Naive B cell (primary cell): ENCODE measurements at places on chromosomes 12 and 14. TPM values are rescaled to one million over a fixed set of nuclear protein-coding genes. Genes with fewer than 3 reads are reported as not detected.

Gene CLEC2B
- 52.8 TPM for polyA plus RNA-seq

Gene GLI1
- polyA plus RNA-seq, result 1.6 TPM

Gene FIGNL2
- polyA plus RNA-seq, result 0.06 TPM

DNA sequence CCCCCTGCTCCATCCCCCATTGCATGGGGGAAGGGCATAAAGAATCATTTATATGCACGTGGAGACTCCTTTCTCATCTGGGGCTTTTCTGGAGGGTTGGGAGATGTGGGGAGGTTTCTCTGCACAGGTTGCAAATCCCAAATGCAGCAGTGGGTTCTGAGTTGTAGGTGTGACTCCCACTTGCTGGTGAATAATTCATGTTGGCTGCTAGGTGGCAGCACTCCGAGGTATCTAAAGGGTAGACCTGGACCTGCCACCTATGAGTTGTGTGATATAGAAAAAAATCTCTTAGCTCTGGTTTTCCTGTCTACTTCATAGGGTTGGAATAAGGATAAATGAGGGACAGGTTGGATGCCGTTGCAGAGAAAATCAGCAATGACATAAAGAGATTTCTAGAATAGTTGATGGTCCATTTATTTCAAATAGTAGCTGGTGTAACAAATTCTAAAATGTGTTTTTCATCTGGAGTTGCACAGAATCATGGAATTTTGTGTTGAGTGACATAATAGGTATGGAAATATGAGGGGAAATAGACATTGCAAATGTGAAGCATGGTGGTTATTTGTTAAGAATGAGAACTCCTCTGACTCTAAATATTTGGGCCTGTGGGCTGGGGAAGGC lies 4.6 kb downstream of the MARCHF9 start:
- no peak for DNase-seq
- peaks cover 7% of the 10 kb centered on the region for H3K36me3 ChIP-seq
- peak overlapping the region; percentile 16 for H3K4me3 ChIP-seq
- peak overlapping the region; percentile 49 for H3K27ac ChIP-seq
- peaks cover 59% of the 10 kb centered on the region for H3K4me1 ChIP-seq

DNA sequence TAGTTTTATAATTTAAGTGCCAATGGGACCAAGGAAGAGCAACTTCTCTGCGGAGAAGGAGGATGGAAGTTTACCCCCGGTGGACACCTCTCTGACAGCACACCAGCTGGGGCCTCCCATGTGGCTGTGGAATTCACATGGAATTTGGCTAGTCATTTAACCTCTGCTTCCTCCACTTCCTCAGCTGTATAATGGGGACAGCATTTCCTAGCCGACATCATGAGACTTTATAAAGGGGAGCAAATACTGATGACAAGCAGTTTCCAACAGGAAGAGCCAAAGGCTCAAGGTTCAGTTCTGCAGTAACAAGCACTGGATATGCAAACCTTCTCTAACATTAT lies 7.5 kb downstream of the DUSP6 start:
- no peak for DNase-seq
- no peak overlapping the region for H3K4me3 ChIP-seq
- peak overlapping the region; percentile 58 for H3K27ac ChIP-seq
- H3K36me3 ChIP-seq, result no peaks in the 10 kb centered on the region

- H3K4me3 ChIP-seq, result no peak overlapping the region
- no peak overlapping the region for H3K27ac ChIP-seq
- H3K4me1 ChIP-seq, result peaks cover 4% of the 10 kb centered on the region
- DNase-seq, result no peak
- peaks cover 11% of the 10 kb centered on the region for H3K27me3 ChIP-seq
Measured at GRCh38 chr12:75981247-75982168, 50.1 kb downstream of the PHLDA1 start.

- no peaks in the 10 kb centered on the region for H3K36me3 ChIP-seq
- H3K27me3 ChIP-seq, result no peaks in the 10 kb centered on the region
- H3K4me3 ChIP-seq, result no peak overlapping the region
- no peaks in the 10 kb centered on the region for H3K4me1 ChIP-seq
- H3K27ac ChIP-seq, result no peak overlapping the region
Measured at GRCh38 chr12:80607361-80608135, 99.9 kb upstream of the MYF6 start.

DNA sequence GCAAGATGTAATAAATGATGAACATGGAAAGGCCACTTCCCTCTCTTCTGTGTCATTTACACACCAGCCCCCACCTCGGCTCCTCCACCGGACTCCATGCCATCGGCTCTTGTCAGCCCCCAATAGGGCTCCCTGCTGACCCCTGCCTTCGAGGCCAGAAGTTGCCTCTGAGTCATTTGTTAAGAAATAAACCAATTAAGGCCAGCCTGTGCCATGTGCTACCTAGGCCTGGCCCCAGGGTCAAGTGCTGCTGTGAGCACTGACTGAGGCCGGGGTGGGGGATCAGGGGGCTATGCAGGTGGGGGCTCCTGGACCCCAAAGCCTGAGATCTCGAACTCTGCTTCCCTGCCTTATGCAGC lies 53.2 kb downstream of the TESC start:
- H3K27ac ChIP-seq, result no peak overlapping the region
- H3K27me3 ChIP-seq, result peaks cover 11% of the 10 kb centered on the region
- H3K36me3 ChIP-seq, result no peaks in the 10 kb centered on the region
- peaks cover 14% of the 10 kb centered on the region for H3K4me1 ChIP-seq
- no peak overlapping the region for H3K4me3 ChIP-seq

- H3K4me3 ChIP-seq, result no peak overlapping the region
- peaks cover 4% of the 10 kb centered on the region for H3K36me3 ChIP-seq
- peak; percentile 3 for DNase-seq
- H3K27me3 ChIP-seq, result no peaks in the 10 kb centered on the region
- no peak overlapping the region for H3K27ac ChIP-seq
- peaks cover 16% of the 10 kb centered on the region for H3K4me1 ChIP-seq
Measured at GRCh38 chr14:54942913-54943312, 40.3 kb upstream of the GCH1 start.

GRCh38 chr12:65922077-65922476 lies 97.8 kb downstream of the HMGA2 start:
- no peaks in the 10 kb centered on the region for H3K27me3 ChIP-seq
- no peak overlapping the region for H3K27ac ChIP-seq
- H3K4me1 ChIP-seq, result peaks cover 33% of the 10 kb centered on the region
- H3K4me3 ChIP-seq, result no peak overlapping the region
- DNase-seq, result no peak

DNA sequence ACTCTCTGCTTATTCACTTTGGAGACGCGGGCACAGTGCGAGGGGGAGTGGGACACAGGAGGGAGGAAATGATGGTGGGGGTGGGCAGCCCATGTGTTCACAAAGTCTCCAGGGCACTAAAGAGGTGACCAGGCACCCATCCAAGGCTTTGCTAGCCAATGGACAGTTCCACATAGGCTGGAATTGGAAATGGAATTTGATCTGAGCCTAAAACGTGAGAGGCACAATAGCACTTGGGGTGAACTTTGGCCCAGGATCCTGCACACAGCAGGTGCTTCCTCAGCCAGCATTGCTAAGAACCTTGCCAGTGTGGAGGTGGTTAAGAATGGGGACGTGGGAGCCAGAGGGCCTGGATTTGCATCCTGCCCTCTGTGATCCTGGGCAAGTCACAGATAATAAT lies 193.8 kb downstream of the CHST11 start:
- peak overlapping the region; percentile 88 for H3K27ac ChIP-seq
- H3K4me3 ChIP-seq, result no peak overlapping the region
- H3K36me3 ChIP-seq, result peaks cover 18% of the 10 kb centered on the region
- DNase-seq, result no peak
- peaks cover 79% of the 10 kb centered on the region for H3K4me1 ChIP-seq

- no peak overlapping the region for H3K4me3 ChIP-seq
- H3K4me1 ChIP-seq, result peaks cover 9% of the 10 kb centered on the region
- no peaks in the 10 kb centered on the region for H3K36me3 ChIP-seq
Measured at GRCh38 chr12:6183689-6184428, 16.3 kb upstream of the CD9 start.

GRCh38 chr12:67917811-67918210 lies 71.4 kb upstream of the IFNG-AS1 start:
- H3K36me3 ChIP-seq, result no peaks in the 10 kb centered on the region
- no peak for DNase-seq
- H3K27ac ChIP-seq, result no peak overlapping the region
- no peaks in the 10 kb centered on the region for H3K27me3 ChIP-seq
